ENCODE measurements at places on chromosomes 5 and 9.

DNA sequence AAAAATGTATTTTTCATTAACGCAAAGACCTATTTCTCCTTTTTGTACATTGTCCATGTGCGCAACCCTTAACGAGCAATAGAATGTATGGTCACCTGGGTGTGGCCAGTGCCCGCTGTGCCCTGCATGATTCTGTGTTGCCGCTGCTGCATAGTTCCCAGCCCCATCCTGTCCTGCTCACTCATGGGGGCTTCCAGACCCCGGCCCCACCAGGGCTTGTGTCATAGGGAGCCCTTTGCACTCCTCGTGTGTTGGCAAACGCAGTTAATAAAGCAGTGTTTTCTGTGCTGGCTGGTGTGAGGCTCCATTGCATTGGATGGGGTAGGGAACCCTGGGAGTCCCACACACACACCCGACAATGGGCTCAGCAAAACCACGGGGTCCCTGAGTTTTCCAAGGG lies 49.7 kb downstream of the SAR1B start:
- DNase-seq, result no peak

DNA sequence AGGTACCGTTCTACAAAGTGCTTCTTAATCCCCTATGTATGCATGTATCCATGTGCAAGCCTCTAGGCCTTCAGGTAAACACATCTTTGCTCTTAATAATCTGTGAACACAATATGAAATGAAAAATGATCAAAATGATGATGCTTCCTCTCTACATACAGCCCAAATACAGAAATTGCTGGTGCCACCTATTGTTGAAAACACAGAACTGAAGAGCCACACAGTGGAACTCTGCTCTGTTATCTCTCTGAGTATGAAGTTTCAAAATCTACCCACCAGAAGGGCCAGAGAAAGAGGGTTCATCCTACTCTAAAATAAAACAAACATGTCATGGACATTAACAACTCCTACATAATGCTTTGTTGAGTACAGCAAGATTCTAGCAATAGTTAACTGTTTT lies 71.3 kb downstream of the GLIS3 start:
- no peak for DNase-seq

GRCh38 chr5:105885266-105885665 lies 1785.5 kb downstream of the EFNA5 start:
- DNase-seq, result no peak

DNA sequence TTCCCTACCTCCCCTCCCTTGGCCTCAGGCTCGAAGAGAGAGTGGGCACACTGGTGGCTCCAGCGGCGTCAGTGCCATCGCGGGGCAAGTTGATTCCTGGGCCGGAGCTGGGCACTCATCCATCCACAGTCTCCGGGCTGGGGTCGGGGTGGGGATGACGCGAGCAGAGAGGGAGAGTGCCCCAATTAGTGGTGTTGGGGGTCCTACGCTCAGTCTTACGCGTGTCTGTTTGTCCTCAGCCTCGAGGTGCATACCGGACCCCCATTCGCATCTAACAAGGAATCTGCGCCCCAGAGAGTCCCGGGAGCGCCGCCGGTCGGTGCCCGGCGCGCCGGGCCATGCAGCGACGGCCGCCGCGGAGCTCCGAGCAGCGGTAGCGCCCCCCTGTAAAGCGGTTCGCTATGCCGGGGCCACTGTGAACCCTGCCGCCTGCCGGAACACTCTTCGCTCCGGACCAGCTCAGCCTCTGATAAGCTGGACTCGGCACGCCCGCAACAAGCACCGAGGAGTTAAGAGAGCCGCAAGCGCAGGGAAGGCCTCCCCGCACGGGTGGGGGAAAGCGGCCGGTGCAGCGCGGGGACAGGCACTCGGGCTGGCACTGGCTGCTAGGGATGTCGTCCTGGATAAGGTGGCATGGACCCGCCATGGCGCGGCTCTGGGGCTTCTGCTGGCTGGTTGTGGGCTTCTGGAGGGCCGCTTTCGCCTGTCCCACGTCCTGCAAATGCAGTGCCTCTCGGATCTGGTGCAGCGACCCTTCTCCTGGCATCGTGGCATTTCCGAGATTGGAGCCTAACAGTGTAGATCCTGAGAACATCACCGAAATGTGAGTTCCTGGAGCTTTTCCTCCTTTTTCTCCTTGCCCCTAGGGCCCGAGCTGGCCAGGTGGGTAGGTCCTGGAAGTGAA lies 861 bp downstream of the NTRK2 start:
- no peak for DNase-seq

DNA sequence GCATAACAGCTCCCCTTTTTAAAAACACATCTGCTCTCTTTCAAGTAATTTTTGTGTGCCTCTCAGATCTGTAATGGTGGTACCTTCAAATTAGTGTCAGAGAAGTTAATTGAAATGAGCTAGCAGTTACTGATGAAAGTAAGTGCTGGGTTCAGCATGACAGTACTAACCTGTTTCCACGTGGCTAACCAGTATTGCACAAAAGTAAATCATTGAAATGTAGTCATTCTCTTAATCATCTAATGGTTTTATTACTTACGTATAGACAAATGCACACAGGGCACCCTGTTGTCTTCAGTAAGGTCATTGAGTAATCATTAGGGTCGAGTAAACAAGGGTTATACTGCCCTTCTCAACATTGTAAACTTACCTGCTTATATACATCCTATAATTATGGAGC lies 157.8 kb upstream of the PRR16 start:
- no peak for DNase-seq

DNA sequence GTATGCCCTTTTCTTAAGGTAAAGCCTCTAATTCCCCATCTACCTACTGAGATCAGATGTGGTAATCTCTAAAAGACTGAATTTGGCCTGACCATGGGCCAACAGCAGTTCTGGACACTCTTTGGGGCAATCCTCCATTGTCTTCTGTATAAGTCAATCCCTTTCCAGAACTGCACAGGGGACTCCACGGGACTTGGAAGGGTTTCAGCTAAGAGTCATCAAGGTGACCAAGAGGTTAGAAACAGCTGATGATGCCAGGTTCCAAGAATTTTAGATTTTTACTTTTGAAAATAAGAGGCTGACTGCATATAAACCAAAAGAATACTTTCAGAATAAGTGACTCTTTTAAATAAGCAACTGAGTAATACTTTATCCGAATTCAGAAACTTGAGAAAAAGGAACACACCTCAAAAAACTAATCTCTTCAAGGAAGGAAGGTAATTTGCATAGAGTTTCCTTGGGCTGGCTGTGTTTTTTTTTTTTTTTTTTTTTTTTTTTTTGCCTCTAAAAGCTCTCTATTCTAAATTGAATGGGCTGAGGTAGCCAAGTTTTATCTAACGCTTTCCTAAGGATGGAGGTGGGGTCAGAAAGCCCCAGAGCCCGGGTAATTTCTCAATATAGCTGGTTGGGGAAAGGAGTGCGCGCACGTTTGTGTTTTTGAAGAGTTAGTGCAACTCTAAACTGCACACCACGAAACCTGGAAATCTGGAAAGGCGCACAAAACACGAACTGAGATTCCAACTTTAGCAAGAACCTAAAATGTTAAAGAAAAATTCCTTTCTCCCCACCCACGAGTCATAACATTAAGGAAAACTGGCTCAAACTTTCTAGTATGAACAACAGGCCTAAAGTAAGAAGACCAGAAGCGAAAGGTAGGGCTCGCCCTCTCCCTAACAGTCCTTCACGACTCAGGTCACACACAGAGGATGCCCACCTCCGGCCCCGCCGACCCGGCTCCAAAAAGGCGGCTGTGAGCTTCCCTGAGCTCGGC lies 1.3 kb downstream of the VCP start:
- no peak for DNase-seq

GRCh38 chr9:36572515-36573418 lies at the start of gene MELK:
MELK (plus strand) TSS chr9:36572895; CDS start chr9:36581682, 8,787 bp downstream.
- DNase-seq, result peak; percentile 52

GRCh38 chr9:123373447-123373923 lies 17.5 kb downstream of the CRB2 start:
- no peak for DNase-seq

DNA sequence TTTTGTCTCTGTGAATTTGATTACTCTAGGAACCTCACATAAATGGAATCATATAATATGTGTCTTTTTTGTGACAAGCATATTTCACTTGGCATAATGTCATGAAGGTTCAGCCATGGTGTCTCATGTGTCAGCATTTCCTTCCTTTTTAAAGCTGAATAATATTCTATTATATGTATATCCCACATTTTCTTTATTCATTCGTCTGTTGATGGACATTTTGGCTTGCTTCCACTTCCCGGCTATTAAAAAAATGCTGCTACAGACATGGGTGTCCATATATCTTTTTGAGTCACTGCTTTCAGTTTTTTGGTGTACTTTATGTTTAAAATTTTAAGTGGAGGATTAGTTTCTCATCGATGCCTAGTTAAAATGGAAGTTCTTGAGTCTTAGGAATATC lies 59.8 kb upstream of the C5orf63 start:
- no peak for DNase-seq

DNA sequence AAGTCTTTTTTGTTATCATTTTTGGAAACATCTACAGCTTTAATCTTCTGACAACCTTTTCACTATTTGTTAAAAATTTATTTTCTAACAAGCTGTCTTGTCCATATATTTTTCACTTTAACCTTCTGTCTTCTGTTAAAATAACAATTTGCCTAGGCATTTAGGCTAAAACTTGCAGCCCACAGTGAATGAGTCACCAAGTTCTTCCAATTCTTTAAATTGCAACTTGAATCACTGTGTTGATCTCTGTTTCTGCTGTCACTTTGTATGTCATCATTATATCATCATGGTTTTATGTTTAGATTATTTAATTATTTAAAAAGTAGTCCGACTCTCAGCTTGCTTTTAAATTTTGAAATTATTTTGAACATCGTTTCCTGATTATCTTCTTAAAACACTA lies 473.8 kb upstream of the PTPRD start:
- no peak for DNase-seq

DNA sequence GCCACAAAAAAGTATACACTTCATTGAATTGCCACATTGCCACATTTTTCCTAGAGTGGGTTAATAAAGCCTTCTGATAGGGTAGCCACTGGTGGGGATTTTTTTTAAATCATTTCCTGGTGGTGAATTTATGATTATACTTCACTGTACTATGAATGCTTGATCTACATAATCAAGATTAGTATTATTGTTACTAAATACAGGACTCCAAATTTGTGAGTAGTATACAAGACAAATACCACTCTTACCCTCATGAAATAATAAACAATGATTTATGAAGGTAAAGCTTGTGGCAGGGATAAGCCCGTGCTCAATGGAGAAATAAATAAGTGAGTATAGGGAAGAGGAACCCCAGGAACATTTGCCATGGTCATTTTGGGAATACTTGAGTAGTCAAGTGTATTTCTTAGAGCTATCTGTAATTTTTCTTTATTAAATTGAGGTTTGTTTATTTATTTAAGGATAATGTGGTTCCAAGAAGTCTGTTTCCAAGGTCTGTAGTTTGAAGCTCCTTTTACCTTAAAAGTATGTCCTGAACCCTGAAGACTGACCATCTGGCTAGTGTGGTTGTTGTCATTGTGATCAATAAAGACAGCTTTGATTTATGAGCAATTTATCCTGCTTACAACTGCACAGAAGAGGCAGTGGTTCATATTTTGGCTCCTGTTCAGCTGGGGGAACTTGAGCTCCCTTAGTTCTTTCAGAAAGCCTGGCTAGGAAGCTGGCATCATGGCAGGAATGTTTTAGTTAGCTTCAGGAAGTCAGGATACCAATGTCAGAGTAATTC lies 118.6 kb downstream of the ZSWIM6 start:
- no peak for DNase-seq

DNA sequence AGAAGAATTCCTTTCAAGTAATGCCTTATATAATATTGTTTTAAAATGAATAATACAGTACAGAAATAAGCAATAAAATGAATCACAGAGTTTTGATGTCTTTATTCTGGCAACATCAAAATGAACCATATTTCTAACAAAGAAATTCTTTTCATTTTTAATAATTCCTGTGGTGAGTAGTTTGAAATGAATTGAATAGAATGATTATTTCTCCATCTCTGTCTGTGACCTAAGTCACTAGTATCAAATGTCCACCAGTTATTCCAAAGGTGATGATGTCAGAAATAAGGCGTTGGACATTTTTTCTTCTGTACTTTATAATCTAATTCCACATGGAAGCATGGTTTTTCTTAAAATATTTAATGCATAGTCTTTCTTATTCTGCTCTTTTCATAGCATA lies 106.2 kb downstream of the ADAMTSL1 start:
- DNase-seq, result no peak

- DNase-seq, result no peak
Observed at GRCh38 chr5:124847907-124848306, 101.5 kb upstream of the ZNF608 start.

DNA sequence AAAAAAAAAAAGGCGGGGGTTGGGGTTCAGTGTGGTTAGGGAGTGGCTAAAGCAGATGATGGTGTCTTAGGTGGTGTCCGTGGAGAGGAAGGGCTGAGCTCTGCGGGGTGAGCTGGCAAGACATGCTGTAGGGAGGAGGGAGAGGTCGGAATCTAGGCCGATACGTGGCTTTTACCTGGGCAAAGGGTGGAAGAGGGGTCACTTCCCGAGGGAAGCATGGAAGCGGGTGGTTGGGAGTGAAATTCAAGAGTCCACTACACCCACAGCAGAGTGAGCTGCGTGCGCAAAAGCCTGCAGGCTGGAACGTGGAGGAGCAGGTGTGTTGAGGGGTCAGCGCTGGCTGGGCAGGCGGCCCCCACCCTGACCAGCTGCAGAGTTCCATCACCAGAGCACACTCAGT lies 17.8 kb downstream of the TBC1D9B start:
- DNase-seq, result no peak

DNA sequence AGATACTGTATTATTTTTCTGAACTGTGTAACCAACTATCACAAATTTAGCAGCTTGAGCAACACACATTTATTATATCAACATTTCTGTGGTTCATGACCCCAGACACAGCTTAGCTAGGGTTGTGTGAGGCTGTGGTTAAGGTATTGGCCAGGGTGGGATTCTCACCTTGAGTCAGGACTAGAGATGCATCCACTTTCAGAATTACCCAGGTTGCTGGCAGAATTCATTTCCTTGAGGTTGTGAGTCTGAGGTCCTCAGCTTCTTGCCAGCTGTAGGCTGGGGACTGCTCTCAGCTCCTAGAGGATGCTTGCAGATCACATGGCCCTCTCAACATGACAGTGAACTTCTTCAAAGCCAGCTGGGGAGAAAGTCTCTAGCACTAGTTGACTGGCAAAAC lies 122.5 kb upstream of the RASGRF2 start:
- DNase-seq, result no peak

GRCh38 chr5:174609116-174609515 lies 115.3 kb upstream of the MSX2 start:
- DNase-seq, result no peak

DNA sequence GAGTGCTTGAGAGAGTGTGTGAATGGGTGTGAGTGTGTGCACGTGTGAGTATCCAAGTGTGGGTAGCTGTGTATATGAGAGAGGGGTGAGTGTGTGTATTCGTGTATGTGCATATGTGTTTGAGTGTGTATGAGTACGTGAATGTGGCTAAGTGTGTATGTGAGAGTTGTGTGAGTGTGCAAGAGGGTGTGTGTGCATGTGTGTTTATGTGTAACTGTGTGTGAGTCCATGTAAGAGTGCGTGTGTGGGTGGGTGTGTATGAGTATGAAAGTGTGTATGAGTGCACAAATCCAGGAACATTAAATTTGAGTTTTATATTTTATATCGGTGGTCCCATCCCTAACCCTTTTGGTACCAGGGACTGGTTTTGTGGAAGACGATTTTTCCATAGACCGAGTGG lies 156.4 kb downstream of the TENT4A start:
- no peak for DNase-seq

- no peak for DNase-seq
Observed at GRCh38 chr5:64457846-64458245, 48.0 kb upstream of the RGS7BP start.

All from CD14-positive monocyte (primary cell).